ENCODE measurements at places on chromosomes 2 and 18.

GRCh38 chr2:120761911-120762310, 26.2 kb downstream of the GLI2 start:
- no peak for DNase-seq

DNA sequence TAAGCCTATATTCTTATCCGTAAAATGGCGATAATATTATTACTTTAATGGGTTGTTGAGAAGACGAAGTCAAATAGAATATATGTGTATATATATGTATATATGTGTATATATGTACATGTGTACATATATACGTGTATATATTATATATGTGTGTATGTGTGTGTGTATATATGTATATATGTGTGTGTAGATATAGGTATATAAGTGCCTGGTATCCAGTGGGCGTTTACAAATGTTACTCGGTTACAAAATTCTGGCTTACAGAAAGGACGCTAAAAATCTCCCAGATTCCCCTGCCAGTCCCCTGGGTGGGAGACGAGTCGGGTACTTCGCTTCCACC, 295 bp upstream of the MTX2 start:
- DNase-seq = no peak

GRCh38 chr2:12320991-12321641, 395.6 kb upstream of the TRIB2 start:
- no peak for DNase-seq

DNA sequence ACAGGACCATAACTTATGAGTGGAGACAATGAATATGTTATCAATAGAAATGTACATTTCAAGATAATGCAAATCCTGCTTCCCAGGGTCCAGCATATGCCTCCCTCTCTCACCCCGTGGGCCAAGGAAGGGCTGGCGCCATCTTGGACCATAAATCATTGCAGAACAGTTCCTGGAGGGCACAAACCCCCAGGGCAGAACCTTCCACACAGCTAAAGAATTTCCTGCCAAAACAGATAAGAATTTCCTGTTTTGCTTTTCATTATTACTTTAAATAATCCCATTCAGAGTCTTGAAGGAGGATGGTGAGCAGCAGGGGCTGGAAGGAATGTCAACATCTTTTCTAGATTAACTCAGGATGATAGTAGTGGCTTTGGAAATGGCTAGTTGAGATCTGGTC, 53.7 kb downstream of the EHD3 start:
- DNase-seq = no peak

DNA sequence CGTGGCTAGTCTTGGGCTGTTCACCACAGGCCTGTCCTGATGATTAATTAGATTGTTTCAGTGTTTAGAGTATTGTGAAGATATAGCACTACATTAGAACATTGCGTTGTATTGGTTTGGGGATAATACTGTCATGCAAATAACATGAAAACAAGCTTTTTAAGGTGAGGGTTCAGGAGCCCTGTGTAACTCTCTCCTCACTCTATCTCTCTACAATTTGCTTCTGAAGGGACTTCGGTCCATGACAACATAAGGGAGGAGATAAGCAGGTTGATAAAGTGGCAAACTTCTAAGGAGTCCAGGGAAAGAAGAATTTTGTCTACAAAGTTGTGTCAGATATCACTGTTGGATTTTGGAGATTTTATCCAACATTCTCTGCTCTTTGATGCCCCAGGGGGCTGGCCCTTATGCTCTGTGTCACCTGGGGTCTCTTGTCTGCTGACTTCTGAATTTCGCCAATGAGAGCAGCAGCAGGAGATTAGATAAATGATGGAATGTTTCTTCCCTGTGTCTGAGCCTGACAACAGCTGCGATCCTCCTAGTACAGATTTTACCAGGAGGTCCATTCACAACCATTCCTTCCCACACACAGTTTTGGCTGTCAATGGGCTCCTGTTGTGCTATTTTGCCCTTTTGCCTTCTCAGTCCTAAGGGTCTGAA, 3.3 kb downstream of the TNP1 start:
- DNase-seq = no peak

DNA sequence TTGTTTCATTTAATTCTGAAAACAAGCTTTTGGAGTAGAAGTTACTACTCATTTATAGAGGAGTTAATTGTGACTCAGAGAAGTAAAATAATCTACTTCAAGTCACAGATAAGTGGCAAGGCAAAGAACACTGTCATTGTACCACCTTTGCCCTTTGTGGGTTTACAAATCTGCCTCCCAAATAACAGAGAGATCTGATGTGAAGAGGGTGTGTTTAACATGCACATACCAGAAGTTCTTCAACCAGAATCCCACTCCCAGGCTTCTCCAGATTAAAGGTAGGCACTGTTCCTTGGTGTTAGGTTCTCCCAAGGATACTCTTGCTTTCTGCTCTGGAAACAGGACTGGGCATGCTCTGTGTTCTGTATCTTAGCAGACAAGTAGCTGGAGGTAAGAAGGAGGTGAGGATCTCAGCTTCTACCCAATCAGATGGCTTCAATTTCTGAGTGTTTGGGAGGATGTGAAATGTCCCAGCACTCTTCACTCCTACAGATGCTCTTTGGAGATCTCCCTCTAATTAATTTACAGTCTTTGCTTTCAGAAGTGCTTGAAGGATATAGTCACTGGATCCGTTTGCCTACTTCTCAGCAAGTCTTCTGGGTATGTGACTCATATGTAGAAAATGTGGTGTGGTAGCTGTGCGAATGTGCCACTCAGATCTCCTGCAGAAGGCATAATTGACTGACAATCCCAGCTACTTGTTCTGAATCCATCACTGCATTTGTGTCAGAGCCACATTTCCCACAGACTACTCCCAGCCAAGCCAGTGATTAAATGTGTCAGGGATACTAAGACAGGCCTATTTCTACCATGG, 111.1 kb downstream of the KLHL14 start:
- DNase-seq = no peak

GRCh38 chr2:36798724-36799123, 102.2 kb downstream of the VIT start:
- DNase-seq = no peak

DNA sequence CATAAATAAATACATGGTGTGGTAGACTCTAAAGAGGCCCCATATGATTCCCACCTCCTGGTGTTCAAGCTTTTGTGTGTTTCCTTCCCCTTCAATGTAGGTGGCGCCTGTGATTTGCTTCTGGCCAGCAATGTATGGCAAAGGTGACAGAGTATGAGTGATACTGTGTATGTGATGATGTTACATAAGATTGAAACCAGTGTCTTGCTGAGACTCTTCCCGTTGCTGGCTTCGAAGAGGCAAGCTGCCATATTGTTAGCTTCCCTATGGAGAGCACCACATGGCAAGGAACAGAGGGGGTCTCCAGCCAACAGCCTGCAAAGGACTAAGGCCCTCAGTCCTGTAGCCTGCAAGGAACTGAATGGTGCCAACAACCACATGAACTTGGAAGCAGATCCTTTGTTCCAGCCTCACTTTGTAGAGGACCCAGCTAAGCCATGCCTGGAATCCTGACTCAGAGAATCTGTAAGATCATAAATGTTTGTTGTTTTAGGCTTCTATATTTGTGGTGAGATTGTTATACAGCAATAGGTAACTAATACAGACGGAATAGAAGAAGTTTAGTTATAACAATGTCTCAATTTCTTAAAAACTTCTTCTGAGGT, 1.7 kb upstream of the SMAD4 start:
- no peak for DNase-seq

DNA sequence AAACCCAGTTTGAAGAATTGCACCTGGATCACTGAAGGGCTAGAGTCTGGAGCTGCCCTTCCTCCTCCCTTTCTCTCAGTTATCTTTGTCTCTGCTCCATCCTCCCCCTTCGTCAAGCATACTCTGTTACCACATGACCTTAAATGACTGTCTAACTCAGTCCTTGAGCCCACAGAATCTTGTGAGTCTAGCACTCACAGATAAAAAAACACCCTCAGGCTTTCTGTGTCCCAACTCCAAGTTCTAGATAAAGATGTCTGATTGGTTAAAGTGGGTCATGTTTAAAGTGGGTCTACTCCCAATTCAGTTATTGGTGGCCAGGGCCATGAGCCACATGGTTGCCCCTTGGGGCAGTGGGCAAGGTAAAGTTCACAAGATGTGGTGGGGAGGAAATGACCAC, 53.5 kb upstream of the CYP1B1 start:
- no peak for DNase-seq

GRCh38 chr2:133213651-133214050, 354.6 kb downstream of the NCKAP5 start:
- no peak for DNase-seq

DNA sequence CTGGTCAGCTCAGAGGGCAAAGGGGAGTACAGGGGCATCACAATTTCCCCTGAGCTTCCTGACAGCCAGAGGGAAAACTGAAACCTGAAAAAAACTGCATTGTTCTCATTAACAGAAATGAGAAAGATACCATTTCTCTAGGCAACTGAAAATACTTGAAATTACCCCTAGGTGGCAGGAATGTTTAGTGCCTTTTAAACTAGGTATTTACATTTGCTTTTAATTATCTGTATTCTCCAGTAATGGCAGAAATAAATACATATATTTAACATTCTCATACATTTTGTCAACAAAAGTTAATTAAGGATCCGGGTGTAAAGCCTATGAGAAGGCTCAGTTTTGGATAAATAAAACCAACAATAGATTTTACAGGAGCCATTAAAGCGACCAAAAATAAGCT, 34.5 kb downstream of the RPL31 start:
- DNase-seq = no peak

GRCh38 chr18:43170586-43170985, 55.1 kb upstream of the RIT2 start:
- DNase-seq = no peak

GRCh38 chr2:26619096-26619495, 22.1 kb downstream of the CIB4 start:
- DNase-seq = no peak

- no peak for DNase-seq
Observed at GRCh38 chr18:58955738-58956137, 91.1 kb downstream of the ZNF532 start.

- no peak for DNase-seq
Observed at GRCh38 chr2:47907039-47907781, 912 bp upstream of the FBXO11 start.

- DNase-seq = peak; percentile 63
Observed at GRCh38 chr18:2906704-2907549, 60.1 kb downstream of the EMILIN2 start.

- DNase-seq = no peak
Observed at GRCh38 chr2:120735746-120736170, at the start of gene GLI2. Gene GLI2 (plus strand): TSS chr2:120735868. CDS start chr2:120797321, 61,453 bp downstream.

GRCh38 chr2:62576276-62576939, 70.4 kb upstream of the TMEM17 start:
- DNase-seq = no peak

GRCh38 chr2:198314559-198315153, 510.3 kb downstream of the PLCL1 start:
- DNase-seq = no peak

- no peak for DNase-seq
Observed at GRCh38 chr2:10201201-10201600, 78.7 kb downstream of the RRM2 start.

GRCh38 chr2:141899740-141900139, 231.1 kb downstream of the LRP1B start:
- DNase-seq = no peak

GRCh38 chr2:98835831-98836385, 100.1 kb downstream of the CRACDL start:
- DNase-seq = no peak

GRCh38 chr2:41314511-41315070, 733.2 kb upstream of the PKDCC start:
- no peak for DNase-seq

DNA sequence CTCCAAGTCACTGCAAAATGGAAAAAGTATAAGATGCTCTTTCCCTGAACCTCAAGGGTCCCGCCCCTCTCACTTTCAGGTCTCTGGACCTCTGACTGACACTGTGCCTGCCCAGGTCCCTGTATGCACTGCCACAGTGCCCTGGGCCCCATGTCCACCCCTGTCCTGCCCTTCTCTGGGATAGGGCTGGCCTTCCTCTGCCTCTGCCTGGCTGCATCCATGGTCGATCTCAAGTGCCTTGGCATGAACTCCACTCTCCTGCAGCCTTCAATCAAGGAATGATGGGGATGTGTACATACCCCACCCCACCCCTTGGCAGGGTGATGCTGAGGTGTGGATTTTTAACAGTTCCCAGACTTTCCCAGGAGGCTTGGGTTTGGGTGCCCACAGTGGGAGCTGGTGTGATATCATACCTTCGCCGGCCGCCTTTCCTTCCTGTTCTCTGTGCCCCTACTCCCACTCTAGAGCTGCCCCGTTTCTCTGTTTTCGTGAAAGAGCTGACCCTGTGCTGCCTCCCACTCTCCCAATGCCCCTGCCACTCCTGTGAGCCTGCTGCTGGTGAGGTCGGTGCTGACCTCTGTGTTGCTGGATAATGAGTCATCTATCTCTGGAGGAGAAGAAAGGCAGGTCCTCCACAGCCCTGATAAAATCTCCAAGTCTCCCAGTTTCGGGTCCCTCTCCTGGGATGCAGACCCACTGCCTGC, 18.9 kb downstream of the PTPN18 start:
- DNase-seq = no peak

- no peak for DNase-seq
Observed at GRCh38 chr2:110832740-110833139, 100.4 kb downstream of the ACOXL start.

GRCh38 chr18:8368512-8369217, 240.6 kb upstream of the RAB12 start:
- DNase-seq = no peak

DNA sequence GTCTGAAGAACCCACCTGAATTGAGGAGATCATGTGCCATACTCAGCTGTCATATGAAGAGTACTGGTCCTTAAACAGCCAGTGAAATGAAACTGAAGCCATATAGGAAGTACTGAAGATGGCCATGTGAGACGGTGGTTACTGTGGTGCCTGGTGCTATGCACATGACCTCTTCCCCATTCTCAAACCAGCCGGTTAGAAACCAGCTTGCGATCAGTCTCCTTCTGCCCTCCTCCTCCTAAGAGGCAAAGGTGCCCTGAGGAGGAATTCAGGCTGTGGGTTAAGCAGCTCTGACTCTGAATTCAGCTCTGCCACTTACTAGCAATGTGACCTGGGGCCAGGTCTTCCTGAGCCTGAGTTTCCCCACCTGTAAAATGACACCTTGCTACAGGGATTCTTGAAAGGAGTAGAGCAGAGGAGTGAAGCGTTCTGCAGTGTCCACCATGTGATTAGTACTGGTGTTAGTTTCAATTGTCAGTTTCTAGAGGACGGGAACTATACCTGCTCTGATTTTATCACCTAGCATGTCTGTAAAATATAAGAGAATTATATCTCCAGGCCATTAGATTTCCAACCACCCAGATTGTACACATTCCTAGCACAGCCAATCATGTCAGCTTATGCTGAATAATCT, 5.1 kb downstream of the FECH start:
- no peak for DNase-seq

- no peak for DNase-seq
Observed at GRCh38 chr2:48180557-48180956, 274.3 kb upstream of the FBXO11 start.

- DNase-seq = no peak
Observed at GRCh38 chr2:47313728-47314127, 89.2 kb upstream of the MSH2 start.

- DNase-seq = no peak
Observed at GRCh38 chr2:61356958-61357350, 113.9 kb downstream of the USP34 start.

DNA sequence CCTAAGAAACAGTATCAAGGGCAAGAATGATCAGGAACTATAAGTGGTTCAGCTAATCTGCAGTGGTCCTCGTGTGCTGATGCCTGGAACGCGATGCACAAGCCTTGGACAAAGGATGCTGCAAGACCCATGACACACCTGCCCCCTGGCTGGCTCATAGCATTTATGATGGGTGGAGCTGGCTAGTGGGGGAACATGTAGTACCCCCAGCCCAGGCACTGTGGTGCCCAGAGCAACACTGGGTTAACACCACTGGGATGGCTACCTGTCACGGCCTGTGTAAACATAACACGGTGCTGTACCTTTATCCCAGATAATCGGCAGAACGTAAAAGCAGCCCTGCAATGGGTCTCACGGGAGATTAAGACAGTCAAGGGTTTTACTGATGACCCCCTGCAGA, 60.3 kb upstream of the PEX13 start:
- DNase-seq = no peak

Measured in activated CD4-positive, CD25-positive, alpha-beta regulatory T cell treated with anti-CD3 and anti-CD28 coated beads, Interleukin-2, amount 50 U/mL, for 72 hours (primary cell).